ENCODE measurements at places on chromosomes 2 and 18. TPM values are rescaled to one million over a fixed set of nuclear protein-coding genes. Genes with fewer than 3 reads are reported as not detected.

Gene STPG4
- 0.37 TPM for total RNA-seq

Gene KCNE4
- 43.9 TPM for total RNA-seq

Gene COLEC11
- 0.57 TPM for total RNA-seq

Gene FSIP2
- under 0.01 TPM for total RNA-seq

Gene INO80C
- 4.0 TPM for total RNA-seq

Gene WBP1
- 70.0 TPM for total RNA-seq

Gene TEX261
- 24.3 TPM for total RNA-seq

Gene PROC
- total RNA-seq: not detected

Gene FHOD3
- total RNA-seq: 16.9 TPM

Gene IL36RN
- total RNA-seq: 0.09 TPM

Gene SERPINB4
- 0.14 TPM for total RNA-seq

Gene LONRF2
- 0.28 TPM for total RNA-seq

Gene FHL2
- total RNA-seq: 152 TPM

Gene NGEF
- 0.74 TPM for total RNA-seq

Gene RABL2A
- total RNA-seq: 7.7 TPM

Gene VPS4B
- 43.5 TPM for total RNA-seq

Gene REG1B
- not detected for total RNA-seq

Gene AFTPH
- total RNA-seq: 25.5 TPM

Gene RGPD3
- 0.09 TPM for total RNA-seq

Gene SLC4A3
- 2.1 TPM for total RNA-seq

Gene CXCR1
- total RNA-seq: not detected

Gene REG3G
- total RNA-seq: not detected

Gene GATA6
- total RNA-seq: 28.6 TPM

Gene EGR4
- total RNA-seq: not detected

Gene RAB3GAP1
- total RNA-seq: 63.3 TPM

Gene CNTNAP5
- total RNA-seq: not detected

Gene CAPN10
- total RNA-seq: 20.1 TPM

Gene NTSR2
- total RNA-seq: not detected

Gene ACOXL
- not detected for total RNA-seq

Gene MYL1
- total RNA-seq: not detected

Gene AP1S3
- total RNA-seq: 5.9 TPM

Gene CAPN14
- under 0.01 TPM for total RNA-seq

Gene SAP130
- total RNA-seq: 1.8 TPM

Gene ZSWIM2
- 0.09 TPM for total RNA-seq

Gene PIEZO2
- total RNA-seq: 97.7 TPM

Gene NAT8
- total RNA-seq: not detected

Gene AQP12B
- total RNA-seq: not detected

Gene RFTN2
- 10.5 TPM for total RNA-seq

Gene KCNF1
- 0.14 TPM for total RNA-seq

Gene KLHL14
- not detected for total RNA-seq

Gene DNAH6
- 0.09 TPM for total RNA-seq

Gene HMSD
- under 0.01 TPM for total RNA-seq

Gene INHBB
- 0.09 TPM for total RNA-seq

Gene KCNK3
- total RNA-seq: 0.28 TPM

Gene LIMS3
- total RNA-seq: 5.2 TPM

Gene CD226
- total RNA-seq: 0.85 TPM

Gene SP9
- not detected for total RNA-seq

Gene PPIG
- 22.9 TPM for total RNA-seq

Gene SERPINB2
- total RNA-seq: 0.74 TPM

Gene ABCA12
- under 0.01 TPM for total RNA-seq

Gene ATP6V1C2
- total RNA-seq: under 0.01 TPM

Gene BCS1L
- total RNA-seq: 28.2 TPM

Gene RGPD4
- total RNA-seq: not detected

Gene CTAGE1
- total RNA-seq: not detected

Gene CBLN2
- under 0.01 TPM for total RNA-seq

Gene C2orf49
- total RNA-seq: 22.6 TPM

Gene RND3
- 606 TPM for total RNA-seq
